Cardiac fibroblast (primary cell): ENCODE measurements at places on chromosomes 13 and 19.

- no peak for DNase-seq
Measured at GRCh38 chr19:57096685-57097361, 23.0 kb upstream of the USP29 start.

- peak; percentile 18 for DNase-seq
Measured at GRCh38 chr13:20580257-20580656, 13.3 kb downstream of the IFT88 start.

GRCh38 chr19:47633996-47634395, 25.1 kb downstream of the BICRA start:
- no peak for DNase-seq

- DNase-seq, result no peak
Measured at GRCh38 chr19:32828139-32828538, 41.4 kb downstream of the SLC7A9 start.

DNA sequence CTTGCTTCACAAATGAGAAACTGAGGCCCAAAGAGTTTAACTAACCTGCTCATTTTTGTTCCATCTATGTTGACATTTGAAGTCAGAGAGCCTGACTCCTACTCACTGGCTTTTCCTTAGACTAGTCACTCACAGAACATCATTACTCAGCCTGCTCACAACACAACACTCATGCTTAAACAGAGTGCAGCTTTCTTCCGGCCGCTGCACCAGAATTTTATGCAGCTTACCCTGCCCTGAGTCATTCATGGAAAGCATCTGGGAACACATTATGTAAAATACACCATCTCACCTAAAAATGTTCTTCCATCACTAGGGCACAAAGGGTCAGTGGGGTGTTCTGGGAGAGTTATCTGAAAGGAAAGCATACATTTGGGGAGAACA, 303.4 kb downstream of the SPRY2 start:
- peak; percentile 95 for DNase-seq

GRCh38 chr19:17733127-17733526, 13.8 kb downstream of the MAP1S start:
- DNase-seq, result no peak

DNA sequence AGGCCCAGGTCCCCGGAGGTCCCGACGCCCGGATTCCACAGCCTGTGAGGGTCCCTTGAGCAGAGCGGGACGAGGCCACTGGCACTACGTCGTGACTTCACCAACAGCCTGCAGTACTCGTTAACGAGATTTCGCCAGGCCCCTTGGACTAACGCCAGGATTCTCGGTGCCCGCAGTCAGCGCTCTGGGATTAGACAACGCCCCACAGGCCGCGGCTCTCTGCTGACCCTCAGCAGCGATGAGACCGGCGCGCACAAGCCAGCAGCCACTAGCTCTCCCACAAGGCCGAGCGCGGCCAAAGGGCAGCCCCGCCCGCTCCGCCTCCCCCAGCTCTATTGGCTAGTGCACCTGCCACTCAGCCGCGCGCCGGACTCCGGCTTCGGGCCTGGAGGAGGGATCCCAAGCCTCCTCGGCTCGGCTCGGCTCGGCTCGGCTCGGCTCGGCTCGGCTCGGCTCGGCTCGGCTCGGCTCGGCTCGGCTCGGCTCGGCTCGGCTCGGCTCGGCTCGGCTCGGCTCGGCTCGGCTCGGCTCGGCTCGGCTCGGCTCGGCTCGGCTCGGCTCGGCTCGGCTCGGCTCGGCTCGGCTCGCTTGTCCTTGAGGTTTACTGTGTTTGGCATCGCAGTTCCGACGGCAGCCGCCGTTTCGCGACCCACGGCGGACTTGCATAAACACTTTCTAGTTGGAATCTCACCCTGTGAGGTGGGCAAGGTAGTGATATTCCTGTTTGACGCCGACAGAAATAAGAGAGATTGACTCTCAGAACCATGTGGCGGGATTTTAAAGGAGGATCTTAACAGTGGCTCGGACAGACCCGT, 231.7 kb upstream of the SERP2 start:
- peak; percentile 95 for DNase-seq

DNA sequence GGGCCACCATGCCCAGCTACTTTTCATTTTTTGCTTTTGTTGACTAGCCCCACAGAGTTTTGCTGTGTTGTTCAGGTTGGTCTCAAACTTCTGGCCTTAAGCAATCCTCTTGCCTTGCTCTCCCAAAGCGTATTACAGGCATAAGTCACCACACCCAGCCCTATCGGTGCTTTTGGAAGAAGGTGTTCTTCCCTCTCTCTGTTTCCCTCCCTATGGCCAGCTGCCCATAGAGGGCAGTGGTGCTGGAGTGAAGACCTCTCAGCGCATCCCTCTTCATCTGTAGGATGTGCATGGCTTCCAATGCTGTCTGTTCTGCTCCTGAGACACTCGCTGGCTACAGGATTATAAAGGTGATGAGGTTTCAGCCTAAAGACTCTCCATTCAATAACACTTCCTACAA, 1.3 kb upstream of the CD22 start:
- DNase-seq, result no peak

DNA sequence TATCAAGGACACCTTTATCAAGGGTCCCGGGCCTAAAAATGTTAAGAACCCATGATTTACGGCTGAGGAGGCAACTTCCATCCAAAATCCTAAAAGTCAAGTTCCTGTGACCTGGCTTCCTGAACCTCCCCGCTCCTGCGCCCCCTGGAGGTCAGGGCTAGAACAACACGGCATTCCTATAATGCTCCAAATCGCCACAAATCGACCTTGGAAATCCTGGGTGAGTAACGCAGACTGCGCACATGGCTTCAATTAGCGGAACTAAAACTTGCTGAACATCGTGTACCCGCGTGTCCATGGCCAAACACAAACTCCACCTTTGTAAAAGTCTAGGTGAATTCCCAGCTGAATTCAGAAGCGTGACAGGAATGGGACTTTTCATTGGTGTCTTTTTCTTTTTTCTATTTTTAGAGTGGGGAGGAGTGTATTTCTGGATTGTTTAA, 4.3 kb upstream of the C5AR1 start:
- DNase-seq, result peak; percentile 96

- no peak for DNase-seq
Measured at GRCh38 chr13:44403461-44404056, 29.9 kb downstream of the SERP2 start.

DNA sequence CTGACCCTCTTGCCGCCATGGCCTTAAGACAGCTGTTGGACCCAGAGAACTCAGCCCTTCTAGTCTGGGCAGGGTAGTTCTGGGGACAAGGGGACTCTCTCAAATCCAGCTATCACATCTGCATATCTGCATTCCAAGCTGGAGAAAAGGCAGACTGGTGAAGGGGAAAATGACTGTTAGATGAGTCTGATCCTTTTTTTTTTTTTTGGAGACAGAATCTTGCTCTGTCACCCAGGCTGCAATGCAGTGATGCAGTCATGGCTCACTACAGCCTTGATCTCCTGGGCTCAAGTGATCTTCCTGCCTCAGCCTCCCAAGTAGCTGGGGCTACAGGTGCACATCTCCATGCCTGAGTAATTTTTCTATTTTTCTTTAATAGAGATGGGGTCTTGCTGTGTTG, 114.3 kb downstream of the SIPA1L3 start:
- DNase-seq, result peak; percentile 39

- DNase-seq, result no peak
Measured at GRCh38 chr13:104025303-104025702, 959.1 kb upstream of the SLC10A2 start.

GRCh38 chr13:97372936-97373335, 61.0 kb upstream of the RAP2A start:
- DNase-seq, result no peak

GRCh38 chr19:4620675-4621074, 18.6 kb upstream of the TNFAIP8L1 start:
- DNase-seq, result no peak

GRCh38 chr13:36912973-36913372, 7.1 kb downstream of the SMAD9 start:
- DNase-seq, result no peak

- no peak for DNase-seq
Measured at GRCh38 chr13:42388326-42388725, 116.4 kb downstream of the AKAP11 start.

DNA sequence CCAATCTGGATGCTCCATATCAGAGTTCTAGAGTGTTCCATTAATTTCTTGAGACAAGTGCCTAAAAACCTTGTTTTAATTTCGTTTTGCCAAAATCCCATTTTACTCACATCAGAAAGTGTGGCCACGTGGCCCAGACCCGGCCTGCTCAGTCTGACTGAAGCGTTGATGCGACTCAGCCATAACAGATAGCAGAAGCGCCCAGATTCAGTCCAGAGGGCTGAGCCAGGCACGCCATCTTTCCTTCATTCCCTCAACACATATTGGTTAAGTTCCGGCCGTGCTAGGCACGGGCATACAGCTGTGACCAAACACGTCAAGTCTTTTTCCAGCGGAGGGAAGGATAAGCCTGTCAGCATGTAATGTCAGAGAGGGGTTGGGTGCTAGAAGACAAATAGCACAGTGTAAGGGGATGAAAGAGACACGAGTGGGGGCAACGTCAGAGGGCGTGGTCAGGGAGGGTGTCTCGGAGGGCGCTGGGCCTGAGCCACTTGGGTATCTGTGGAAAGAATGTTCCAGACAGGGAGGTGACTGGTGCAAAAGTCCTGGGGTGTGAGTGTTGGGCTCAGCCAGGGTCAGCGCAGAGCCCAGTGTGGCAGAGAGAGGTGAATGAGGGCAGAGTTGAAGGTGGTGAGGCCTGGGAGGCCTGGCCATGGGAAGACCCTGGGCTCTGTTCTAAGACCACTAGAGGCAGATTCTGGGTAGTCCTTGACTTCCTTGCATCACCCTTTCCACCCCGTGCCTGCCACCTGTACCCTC, 3.1 kb downstream of the F10 start:
- no peak for DNase-seq

- no peak for DNase-seq
Measured at GRCh38 chr13:75308222-75308621, 173.7 kb downstream of the TBC1D4 start.

DNA sequence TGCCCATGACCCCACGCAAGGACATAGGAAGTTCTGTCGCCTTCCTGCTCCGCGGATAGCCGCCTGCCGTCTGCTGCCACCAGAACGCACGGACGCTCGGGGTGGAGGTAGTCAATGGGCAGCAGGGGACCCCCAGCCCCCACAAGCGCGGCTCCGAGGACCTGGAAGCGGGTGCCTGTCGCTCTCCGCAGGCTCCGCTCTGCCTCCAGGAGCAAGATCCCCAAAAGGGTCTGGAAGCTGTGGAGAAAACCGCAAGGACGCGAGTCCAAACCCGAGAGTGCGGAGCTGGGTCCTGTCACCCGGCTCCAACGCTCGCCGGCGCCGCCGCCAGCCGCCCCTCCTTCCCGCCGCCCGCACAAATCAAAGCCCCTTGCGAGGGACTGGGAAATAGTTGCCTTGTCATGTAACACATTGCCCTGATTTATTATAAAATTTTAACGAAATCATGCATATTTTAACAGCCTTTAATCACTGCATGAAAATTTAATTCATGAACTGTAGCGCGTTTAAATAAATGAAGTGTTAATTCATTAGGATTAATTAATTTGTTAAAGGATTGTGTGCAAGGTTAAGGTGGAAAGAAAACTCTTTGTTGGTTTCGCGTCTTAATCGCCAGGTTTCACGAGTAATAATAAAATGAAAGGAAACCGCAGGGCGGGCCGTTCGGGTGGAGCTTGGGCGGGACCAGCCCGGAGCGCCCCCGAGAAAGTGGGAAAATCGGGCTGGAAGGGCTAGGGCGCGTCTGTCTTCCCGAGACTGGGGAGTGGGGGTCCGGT, 5.5 kb upstream of the POU4F1 start:
- no peak for DNase-seq

DNA sequence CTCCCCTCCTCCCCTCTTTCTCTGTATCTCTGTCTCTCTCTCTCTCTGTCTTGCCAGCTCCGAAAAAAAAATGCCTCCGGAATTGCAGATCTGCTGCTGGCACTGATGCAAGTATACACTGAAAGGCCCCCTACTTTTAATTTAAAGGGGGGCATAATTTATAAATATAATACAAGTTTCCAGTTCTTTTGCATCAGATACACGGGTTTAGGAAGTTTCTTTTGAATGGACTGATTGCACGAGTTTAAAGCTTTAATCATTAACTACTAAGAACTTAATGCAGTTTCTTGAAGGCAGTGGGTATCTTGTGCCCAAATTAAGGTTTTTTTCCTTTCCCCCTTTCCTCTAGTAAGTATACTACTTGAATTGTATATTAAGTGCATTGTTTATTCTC, 1.4 kb downstream of the FGF9 start:
- DNase-seq, result no peak

DNA sequence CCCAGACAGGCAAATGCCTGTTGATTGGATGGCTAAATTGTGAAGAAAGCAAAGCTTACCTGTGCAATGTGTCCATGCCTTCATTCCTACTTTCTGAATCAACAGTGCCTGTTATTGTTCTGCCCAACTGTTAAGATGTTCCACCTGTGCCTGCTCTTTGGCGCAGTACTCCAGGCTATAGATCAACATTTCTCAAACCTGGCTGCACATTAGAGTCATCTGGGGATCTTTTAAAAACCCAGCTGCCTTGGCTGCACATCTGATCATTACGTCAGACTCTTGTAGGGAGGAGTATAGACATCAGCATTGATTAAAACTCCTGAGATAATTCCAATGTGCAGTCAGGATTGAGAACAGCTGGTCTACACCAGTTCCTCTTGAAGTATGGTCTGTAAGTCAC, 16.2 kb upstream of the CPB2 start:
- no peak for DNase-seq

DNA sequence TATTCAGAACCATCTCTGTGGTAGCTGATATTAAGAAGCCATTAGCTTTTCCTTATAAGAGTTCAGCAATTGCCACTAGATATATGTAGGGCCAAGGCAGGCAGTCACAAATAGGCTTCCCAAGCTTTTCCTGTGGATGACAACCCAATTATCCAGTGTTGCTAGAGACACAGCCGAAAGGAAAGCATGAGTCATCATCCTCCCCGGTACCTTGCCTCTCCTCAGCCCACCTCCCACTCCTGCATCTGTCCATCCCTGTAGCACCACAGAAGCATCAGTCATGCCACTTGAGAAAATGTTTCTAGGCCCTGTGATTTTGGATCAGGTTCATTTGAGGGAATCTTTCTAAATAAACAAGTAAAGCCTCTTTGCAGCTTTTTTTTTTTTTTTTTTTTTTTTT, 204.3 kb downstream of the DNAJC15 start:
- DNase-seq, result no peak

DNA sequence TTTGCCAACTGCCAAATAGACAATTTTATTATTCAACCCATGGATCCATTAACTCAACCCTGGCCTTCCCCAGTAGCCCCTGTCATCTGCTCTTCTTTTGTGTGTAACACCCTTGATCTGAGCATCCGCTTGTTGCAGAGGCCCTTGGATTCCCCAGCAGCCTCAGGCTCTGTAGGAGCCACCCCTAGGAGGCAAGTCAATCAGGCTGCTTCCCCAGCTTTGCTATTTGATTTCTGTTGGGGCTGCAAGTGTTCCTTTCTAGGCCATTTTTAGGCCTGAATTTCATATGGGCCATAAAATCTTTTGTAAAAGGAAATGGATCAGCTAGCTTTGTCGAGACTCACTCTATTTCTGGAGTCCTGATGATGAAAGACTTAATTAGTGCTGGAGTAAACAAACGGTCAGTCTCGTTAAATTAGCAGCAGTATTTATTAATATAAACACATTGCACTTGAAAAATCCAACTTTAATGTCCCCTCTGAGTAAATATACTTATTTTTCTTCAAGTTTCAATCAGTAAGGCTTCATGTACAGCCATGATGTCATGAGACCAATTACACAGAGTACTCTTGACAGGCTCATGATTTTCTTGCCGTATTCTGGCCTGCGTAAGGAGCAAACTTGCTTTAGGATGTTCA, 105.3 kb downstream of the RGCC start:
- no peak for DNase-seq
